ENCODE measurements at places on chromosomes 4 and X.

DNA sequence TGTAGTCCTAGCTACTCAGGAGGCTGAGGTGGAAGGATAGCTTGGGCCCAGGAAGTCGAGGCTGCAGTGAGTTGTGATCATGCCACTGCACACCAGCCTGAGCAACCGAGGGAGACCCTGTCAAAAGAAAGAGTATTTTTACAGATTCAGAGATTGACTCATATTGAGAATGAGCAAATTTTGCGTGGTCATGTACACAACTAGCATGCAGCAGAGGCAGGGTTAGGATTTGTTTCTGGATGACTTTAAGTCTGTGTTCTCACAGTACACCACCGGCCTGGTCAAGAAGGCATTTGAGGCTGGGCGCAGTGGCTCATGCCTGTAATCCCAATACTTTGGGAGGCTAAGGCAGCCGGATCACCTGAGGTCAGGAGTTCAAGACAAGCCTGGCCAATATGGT lies 44.8 kb upstream of the CBR4 start:
- DNase-seq = no peak

DNA sequence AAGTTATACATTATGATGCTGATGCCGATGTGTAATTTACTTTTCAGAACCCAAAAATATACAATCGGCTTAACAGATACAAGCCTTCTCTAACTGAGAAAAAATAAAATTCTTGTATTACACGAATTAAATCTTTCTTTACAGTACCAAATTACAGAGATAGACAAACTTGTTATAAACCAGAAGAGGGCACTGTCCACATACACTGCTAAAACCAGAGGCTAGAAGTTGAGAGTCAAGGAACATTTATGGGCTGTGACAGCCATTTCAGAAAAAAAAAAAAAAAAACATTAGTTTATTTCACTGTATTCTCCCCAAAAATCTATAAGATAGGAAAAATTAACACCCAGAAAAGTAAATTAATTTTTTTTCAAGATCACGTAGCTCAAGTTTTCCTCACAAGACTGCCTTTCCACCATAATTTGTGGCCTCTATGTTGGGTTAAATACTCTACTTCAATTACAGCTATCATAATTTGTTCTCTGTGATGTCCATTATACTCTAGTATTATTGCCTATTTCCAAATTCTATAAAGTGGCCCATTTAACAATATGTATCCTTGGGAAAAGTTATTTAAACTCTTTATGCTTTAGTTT lies 12.0 kb downstream of the EREG start:
- peak; percentile 78 for DNase-seq

DNA sequence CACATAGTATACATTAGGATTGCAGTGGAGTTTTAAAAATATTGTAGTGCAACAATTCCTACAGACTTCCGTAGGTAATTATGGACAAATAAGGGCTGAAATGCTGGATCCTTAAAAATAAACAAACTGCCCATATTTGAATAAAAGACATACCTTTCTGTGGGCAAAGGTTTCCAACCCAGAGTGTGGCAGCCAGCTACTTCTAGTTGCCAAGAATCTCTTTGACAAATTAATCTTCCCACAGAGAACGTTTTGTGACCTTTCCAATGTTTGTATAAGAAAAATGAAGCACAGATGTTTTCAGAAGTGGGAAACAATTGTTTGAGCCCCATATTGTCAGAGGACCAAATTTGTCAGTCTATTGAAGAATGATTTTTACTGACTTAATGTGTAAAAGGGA lies 21.1 kb downstream of the GRPR start:
- DNase-seq = no peak

GRCh38 chr4:19348746-19349145 lies 903.0 kb upstream of the SLIT2 start:
- no peak for DNase-seq

GRCh38 chrX:118682258-118683014 lies 45.0 kb upstream of the IL13RA1 start:
- DNase-seq = no peak

DNA sequence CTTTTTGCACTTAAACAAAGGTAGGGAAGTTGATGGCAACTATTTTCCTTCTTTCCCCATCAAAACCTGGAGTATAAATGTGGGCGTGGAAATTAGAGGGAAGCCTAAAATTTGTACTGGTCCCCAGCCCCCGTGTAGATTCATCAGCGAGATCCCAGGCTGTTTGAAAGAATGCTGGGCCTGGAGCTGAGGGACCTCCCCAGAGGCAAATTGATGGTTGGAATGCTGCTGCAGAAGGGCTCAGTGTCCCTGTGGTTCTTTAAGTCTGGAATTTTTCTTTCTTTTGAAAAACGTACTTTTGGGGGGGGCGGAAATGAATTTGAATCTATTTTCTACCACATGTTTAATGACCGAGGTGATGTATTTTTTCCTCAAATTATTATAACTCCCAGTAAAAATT lies 197.2 kb downstream of the CBR4 start:
- DNase-seq = no peak

GRCh38 chrX:111543212-111543741 lies 31.8 kb downstream of the SERTM2 start:
- DNase-seq = no peak

DNA sequence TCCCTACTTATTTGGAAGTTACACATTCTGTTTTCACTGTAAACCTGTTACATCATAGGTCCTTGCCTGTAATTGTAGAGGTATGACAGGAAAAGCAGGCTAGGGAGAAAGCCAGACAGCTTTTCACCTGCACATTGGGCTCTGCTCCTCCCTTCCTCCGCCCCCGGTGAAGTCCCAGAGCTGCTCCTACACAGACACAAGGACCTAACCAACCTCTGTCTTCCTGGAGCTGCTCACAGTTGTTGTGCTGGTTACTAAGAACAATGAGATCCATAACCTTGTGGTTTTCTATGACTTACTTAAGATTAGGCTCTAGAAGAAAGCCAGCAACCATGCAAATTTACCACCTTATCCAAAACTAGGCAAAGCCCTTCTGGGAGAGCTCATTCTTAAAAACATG lies 40.0 kb downstream of the MOSPD2 start:
- DNase-seq = no peak

DNA sequence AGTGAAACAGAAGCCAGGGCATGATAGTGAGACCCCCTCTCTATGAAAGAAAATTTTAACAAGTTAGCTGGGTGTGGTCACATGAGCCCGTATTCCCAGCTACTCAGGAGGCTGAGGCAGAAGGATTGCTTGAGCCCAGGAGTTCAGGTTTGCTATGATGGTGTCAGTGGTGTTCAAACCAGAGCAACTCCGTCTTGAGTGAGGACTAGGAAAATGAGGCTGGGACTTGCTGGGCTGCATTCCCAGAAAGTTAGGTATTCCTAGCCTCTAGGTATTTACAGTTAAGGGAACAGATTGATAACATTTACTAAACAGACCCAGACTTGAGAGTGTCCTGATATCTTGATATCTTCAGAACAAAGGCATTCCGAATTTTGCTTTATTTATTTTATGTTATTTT lies 37.0 kb upstream of the NOCT start:
- no peak for DNase-seq

DNA sequence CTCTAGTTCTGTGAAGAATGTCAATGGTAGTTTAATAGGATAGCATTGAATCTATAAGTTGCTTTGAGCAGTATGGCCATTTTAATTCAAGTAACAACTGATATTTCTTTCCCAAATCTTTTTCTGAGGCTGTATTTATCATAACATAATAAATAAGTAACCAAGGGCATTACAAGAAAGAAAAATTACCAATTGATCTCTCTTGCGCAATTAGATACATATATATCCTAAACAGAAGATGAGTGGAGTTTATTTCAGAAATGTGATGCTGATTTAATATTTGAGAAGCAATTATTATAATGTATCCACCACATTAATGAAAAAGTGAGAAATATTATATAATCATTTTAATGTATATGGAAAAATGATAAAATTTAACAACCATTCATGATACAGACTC lies 802.5 kb upstream of the AGA start:
- no peak for DNase-seq

- DNase-seq = no peak
These were observed 7.6 kb downstream of the ZIC3 start for GRCh38 chrX:137573324-137574101.

DNA sequence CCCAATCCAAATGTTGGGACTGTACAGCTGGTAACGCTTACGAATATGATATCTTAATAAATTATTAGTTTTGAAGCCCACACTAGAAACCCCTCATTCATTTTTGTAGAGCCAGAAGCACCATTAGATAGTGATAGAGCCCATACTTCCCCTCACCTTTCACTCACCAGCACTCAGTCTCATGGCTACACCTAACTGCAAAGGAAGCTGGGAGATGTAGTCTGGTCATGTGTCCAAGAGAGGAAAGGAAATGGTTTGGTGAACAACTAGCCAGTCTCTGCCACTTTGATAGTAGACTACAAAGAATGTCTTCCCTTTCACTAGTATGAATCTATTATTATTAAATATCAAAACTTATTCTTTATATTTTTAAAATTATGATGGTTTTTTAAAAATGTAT lies 77.1 kb upstream of the EGFL6 start:
- DNase-seq = no peak

- DNase-seq = no peak
These were observed 24.3 kb upstream of the FAM47C start for GRCh38 chrX:36983831-36984230.

GRCh38 chrX:50721764-50722521 lies 92.1 kb downstream of the SHROOM4 start:
- DNase-seq = no peak

DNA sequence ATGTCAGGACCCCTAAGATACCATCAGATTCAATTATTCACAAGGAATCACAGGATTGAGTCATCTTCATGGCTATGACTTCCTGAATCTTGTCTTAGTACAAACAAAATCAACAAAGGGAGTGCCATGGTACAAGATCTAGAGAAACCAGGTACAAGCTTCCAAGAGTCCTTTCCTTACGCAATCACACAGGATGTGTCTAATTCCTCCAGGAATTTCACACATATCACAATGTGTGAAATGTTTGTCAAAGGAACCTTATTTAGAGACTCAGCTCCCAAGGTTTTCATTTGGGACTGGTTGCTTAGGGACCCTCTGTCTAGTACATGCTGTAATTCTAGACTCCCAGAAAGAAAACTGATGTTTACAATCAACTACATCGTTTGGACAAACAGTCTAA lies 83.0 kb downstream of the MAB21L2 start:
- DNase-seq = no peak

DNA sequence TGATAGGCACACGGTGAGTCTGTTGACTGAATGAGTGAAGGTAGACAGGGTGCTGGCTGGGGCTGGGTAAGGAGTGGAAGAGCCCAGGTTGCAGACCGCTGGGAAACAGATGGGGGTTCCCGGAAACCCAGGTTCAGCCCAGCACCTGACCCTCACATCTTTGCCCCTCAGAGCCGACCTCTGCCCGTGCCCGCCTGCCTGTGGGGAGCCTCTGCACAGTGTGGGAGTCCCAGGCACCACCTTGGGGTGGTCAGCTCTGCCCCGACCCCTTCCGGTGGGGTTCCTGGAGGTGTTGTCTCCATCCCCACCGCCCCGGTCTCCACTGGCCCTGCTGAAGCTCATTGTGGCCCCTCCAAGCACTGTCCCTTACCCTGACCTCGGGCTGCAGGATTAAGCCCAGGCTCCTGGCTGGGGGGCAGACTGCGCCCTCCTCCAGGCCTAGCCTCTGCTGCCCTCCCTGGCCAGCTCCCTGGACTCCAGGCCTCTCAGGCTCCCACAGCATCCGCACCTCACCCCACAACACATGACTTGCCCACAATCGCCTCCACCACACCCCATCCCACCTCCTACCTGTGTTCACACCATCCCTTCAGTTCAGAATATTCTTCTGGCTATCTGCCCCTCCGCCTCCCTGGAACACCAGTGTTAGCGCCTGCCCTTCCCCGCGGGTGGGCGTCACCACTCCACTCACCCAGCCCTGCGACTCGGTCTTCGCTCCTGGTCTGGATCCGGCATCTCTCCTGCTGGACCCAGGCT lies 21.4 kb downstream of the HMX1 start:
- DNase-seq = no peak

- peak; percentile 57 for DNase-seq
These were observed 19.5 kb upstream of the NFXL1 start for GRCh38 chr4:47933840-47934239.

DNA sequence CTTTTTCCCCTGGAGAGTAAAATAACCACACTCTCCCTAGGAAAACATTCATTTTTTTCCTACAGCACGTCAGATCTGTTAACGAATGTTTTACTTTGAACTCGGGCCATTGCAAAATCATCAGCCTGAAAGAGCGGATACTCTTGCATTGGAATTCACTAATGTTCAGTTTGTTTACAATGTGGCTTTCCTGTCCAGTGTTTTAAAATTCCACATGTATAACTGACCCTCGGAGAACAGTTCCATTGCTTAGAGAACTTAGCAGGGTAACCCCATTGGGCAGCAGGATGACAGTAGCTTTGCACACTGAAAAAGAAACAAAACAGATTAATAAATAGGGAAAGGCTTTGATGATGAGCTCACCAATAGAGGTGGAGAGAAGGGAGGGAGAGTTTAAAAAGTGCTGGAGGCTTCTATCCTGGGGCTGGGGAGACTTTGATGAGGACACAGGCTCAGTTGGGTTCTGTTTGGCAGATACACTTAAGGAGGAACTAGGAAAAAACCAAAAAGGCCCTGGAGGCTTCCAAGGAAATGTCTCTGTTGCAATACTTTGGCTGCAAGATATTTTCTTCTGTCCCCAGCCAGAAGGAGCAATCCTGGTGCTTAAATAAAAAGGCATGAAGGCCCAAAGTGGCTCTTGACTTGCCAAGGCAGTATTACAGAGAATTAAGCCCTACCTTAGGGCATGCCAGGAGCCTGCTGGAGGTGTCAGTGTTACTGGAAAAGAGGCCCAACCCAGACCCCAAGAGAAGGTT lies 143.1 kb downstream of the ARSF start:
- DNase-seq = no peak

GRCh38 chrX:34790026-34790425 lies 132.9 kb upstream of the TMEM47 start:
- DNase-seq = no peak

DNA sequence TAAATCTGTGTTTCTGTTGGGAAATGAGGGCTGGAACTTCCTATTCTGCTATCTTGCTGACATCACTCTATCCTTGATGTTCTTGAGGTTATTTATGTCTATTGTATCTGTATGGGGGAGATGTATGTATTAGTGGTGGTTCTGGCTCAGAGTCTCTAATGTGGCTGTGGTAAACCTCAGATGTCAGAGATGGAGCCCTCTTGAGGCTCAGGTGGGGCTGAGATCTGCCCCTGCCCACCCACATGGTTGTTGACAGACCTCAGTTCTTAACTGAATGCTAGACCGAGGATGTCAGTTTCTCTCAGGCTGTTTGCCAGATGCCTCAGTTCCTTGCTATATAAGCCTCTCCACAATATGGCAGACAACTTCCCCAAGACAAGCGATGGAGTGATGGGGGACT lies 3.3 kb upstream of the CPE start:
- no peak for DNase-seq

DNA sequence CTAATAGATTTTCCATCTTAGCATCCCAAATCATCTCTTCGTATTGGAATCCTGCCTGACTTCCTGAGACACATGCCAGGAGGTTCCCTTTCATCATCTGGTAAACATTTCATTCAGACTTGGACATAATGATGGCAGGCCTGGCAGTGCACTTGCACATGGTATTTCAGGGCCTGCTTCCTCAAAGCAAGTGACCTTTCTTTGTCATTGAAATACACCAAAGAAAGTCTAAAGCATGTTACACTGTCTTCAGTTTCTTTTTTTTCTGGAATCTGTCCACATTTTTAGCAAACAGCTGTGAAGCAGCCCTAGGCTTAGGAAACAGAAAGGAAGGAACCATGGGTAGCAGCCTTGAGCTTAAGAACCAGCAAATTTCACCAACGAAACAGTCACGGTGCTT lies 205.9 kb upstream of the VCX start:
- DNase-seq = no peak

- DNase-seq = peak; percentile 22
These were observed 94.9 kb upstream of the SHISA3 start for GRCh38 chr4:42302348-42302747.

All from hematopoietic multipotent progenitor cell treated with erythropoietin and hydrocortisone succinate and interleukin-3 and kit ligand, for 8 days (in vitro differentiated cells).